ENCODE measurements at places on chromosomes 2 and 18.

DNA sequence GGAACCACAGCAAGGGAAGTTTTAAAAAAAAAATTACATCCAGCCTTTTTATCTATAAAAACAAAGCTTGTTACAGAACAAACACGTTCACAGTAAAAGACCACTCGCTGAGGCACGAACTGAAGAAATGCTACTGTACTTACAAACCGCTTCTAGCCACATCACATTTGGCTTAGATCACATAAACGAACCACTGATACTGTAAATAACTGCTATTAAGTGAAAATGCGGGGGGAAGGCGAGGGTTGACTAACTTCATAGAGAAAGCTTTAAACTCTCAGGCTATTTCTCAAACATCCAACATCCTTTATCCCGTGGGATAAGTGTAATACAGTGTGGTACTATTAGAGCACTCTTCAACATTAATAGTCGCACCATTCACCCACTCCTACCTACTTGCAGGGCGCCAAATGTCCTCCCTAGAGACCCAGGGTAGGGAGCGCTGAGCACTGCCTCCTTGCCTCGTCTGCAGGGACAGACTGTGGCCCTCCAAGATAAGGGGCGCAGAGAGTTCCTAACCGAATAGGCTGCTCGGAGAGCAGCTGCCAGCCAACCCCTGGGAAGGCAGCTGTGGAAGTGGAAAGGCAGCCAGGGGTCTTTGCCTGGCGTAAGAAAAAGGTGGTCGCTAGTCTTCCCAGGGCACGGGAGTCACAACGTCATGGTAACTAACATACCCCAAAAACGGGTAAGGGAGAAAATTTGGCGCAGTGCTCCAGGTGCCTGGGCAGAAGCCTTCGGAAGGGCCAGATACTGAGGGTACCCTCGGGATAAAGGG lies 854 bp downstream of the GPR155 start:
- DNase-seq: peak; percentile 79

GRCh38 chr2:189466656-189467055 lies 25.4 kb downstream of the WDR75 start:
- no peak for DNase-seq

GRCh38 chr2:106745468-106745867 lies 140.5 kb downstream of the ST6GAL2 start:
- no peak for DNase-seq

GRCh38 chr18:62612289-62612645 lies 89.4 kb downstream of the ZCCHC2 start:
- no peak for DNase-seq

GRCh38 chr2:47819834-47820233 lies 36.9 kb downstream of the MSH6 start:
- DNase-seq: no peak

DNA sequence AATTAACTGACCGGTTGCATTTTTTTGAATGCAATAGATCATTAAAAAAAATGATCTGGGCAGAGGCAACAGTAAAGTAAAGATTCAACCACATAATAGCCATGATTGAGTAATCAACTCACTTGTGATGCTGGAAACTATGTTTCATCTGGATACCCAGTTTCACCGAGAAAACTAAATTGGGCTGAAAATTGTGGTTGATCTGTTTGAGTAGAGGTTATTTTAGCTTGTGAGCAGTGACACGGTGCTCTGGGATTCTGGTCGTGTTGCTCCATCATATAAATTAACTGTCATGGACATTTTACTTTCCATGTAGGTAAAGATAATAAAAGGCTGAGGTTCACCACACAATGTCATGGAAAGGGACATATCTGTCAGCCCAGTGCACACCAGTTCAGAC lies 58.7 kb downstream of the CD226 start:
- peak; percentile 65 for DNase-seq

DNA sequence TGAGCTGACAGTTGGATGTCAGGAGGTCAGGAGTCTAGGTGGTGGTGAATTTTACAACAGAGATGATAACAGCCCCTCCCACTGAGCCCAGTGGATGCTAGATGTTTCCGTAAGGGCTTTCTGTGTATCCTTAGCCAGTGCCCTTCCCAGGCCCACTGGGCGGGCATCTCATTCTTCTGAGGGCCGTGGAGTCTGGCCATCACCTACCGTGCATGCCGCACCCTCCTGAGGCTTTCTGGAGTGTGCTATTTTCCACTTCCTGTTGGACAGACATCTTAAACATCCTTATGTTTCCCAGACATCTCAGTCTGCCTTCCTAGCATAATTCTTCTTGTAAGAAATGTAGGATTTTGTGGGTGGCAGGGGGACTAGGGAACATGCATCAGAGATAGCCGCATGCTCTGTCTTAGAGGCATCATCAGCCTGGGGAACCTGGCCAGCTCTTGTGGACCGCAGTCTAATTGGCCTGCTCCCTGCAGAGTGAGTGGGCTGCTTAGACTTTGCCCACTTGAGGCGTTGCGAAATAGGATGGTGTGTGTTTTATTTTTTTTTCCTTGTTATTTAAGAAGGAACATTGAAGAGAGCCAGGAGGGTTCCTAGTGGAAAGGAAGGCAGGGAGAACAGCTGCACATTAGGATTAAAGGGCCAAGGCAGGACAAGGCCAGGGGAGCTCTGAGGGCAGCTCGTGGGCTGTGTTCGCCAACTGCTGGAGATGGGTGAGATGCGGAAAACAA lies 135.8 kb downstream of the SH3RF3 start:
- no peak for DNase-seq
